ENCODE measurements at places on chromosomes 2 and 18. TPM values are rescaled to one million over a fixed set of nuclear protein-coding genes. Genes with fewer than 3 reads are reported as not detected.

The TCF23 gene
- total RNA-seq, result not detected

The NPPC gene
- total RNA-seq, result not detected

The NHEJ1 gene
- total RNA-seq, result 15.1 TPM

The FHOD3 gene
- total RNA-seq, result 19.0 TPM

The BUB1 gene
- total RNA-seq, result 1.1 TPM

The PPP1CB gene
- total RNA-seq, result 446 TPM

The CPO gene
- 1.1 TPM for total RNA-seq

The WDR12 gene
- 3.3 TPM for total RNA-seq

The FER1L5 gene
- under 0.01 TPM for total RNA-seq

The HOXD13 gene
- 33.5 TPM for total RNA-seq

The COMMD1 gene
- 59.2 TPM for total RNA-seq

The PDE1A gene
- total RNA-seq, result 17.2 TPM

The SERPINB2 gene
- total RNA-seq, result 0.81 TPM

The PTPRM gene
- 151 TPM for total RNA-seq

The ABCG8 gene
- total RNA-seq, result not detected

The EGR4 gene
- 0.14 TPM for total RNA-seq

The IL1F10 gene
- not detected for total RNA-seq

The ATP6V1C2 gene
- total RNA-seq, result not detected

The HK2 gene
- total RNA-seq, result 1.9 TPM

The PIEZO2 gene
- 24.3 TPM for total RNA-seq

The MOCOS gene
- total RNA-seq, result 0.68 TPM

The TIMM21 gene
- 42.9 TPM for total RNA-seq

The FIGN gene
- total RNA-seq, result 4.6 TPM

The MERTK gene
- 28.1 TPM for total RNA-seq

The NCK2 gene
- 52.0 TPM for total RNA-seq

The C2orf78 gene
- not detected for total RNA-seq

Data from sigmoid colon (tissue), 7 donors.